ENCODE measurements at places on chromosomes 5 and 9.

GRCh38 chr9:12777121-12778022 is 2.6 kb downstream of the LURAP1L start:
- no peak for DNase-seq

DNA sequence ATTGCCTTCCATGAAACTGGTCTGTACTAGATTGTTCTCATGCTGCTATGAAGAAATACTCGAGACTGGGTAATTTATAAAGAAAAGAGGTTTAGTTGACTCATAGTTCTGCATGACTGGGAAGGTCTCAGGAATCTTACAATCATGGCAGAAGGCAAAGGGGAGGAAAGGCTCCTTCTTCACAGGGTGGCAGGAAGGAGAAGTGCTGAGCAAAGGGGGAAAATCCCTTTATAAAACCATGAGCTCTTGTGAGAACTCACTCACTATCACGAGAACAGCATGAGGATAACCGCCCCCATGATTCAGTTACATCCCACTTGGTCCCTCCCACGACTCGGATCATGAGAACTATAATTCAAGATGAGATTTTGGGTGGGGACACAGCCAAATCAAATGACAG is 163.2 kb downstream of the RFK start:
- no peak for DNase-seq

GRCh38 chr9:79129865-79130480 is 441.8 kb upstream of the TLE4 start:
- peak; percentile 21 for DNase-seq

- DNase-seq: no peak
These were observed 31.5 kb upstream of the FAM170A start for GRCh38 chr5:119597728-119598298.

GRCh38 chr5:73606206-73606753 is 19.7 kb upstream of the ARHGEF28 start:
- DNase-seq: no peak

DNA sequence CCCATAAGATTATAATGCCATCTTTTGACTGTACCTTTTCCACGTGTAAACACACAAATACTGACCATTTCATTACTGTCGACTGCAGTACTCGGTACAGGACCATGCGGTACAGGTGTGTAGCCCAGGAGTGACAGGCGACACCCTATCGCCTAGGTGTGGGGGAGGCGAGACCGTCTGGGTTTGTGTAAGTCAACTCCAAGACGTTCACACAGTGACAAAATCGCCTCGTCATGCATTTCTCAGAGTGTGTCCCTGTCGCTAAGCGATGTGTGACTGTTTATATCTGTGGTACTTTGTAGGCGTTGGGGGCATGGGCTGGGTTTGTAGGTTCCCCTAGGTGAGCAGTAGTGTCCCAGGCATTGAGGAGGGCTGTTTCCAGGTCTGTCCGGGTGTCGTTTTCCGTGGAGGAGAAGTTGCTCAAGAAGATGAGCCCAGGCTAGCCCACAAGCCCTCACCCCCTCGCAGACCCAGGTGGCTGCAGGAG is 20.3 kb downstream of the NEK6 start:
- no peak for DNase-seq

DNA sequence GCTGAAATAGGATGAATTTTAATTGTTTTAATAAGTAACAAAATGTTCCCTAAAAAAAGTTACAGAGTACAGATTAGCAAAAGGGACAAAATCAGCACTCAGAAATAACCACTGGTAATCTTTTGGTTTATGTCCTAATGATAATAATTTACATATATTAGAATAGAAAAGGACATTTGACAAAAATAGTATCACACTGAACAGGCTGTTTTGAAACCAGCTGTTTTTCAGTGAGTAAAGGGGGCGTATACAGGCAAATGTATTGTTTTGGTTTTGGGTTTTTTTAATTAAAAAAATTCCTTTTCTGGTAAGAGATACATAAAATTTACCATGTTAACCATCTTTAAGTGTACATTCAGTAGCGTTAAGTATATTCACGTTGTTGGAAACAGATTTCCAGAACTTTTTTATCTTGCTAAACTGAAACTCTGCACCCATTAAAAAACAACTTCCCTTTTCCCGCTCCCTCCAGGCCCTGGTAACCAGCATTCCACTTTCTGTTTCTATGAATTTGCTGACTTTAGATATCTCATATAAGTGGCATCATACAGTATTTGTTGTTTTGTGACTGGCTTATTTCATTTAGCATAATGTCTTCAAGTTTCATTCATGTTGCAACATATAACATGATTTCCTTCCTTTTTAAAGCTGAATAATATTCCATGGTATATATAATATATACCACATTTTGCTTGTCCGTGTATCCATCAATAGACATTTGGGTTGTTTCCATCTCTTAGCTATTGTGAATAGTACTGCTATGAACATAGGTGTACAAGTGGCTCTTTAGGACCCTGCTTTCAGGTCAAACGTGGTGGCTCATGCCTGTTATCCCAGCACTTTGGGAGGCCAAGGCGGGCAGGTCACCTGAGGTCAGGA is 20.6 kb upstream of the LARP1 start:
- no peak for DNase-seq

GRCh38 chr5:54463713-54464112 is 8.2 kb downstream of the HSPB3 start:
- DNase-seq: no peak

DNA sequence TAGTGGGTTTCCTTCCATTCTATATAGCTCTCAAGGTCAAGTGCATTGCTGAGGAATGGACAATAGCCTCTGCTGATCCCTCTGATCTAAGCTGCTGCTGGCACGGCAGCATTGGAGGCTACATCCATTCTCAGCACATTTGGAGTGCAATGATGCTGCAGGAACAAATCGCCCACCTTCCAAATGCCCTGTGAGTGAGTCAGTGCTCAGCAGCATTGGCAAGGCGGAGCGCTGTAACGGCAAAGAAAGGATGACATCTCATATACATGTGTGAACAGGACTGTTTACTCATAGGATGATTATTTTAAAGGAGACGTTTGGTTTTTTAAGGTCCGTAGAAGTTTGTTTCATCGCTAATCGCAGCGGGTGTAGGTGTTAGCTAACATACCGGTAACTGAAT is 408.7 kb downstream of the ARHGEF28 start:
- no peak for DNase-seq

DNA sequence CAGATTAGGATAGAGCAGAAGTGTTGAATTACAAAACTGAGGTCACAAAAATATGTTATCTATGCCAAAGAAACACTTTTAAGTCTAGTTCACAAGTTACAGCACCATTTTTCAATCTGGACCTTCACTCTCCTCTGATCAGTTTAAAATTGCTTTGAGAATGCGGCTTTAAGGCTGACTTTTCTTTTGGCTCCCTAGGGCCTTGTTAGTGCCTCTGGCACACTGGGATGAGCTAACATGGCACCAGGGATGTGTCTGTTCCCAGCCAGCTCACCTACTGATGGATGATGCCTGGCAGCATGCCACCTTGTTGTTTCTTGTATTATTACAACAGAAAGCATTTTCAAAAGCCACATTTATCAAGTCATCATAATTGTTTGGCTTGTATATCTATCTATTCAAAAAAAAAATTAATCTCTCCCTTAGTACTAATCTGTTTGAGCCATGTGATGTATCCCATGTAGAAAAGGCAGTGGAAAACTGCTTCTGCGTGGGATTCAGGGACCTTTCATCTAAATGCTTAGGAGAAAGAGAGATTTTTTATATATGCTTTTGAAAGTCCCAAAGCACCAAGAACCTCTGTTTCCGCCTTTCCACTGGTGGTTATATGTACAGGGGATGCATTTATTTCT is 46.6 kb downstream of the ADAMTSL1 start:
- DNase-seq: no peak

DNA sequence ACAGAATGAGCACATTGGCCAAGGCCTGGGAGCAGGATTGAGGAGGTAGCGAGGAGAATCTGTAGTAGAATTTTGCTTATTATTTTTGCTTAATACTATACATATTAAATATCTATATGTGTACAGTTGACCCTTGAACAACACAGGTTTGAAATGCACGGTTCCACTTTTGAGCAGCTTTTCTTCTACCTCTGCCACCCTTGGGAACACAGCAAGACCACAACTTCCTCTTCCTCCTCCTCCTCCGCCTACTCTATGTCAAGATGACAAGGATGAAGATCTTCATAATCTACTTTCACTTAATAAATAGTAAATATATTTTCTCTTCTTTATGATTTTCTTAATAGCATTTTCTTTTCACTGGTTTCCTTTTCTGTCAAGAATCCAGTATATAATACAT is 541.4 kb downstream of the KCTD16 start:
- DNase-seq: no peak

- DNase-seq: no peak
These were observed 147.5 kb upstream of the PIK3R1 start for GRCh38 chr5:68067976-68068603.

GRCh38 chr9:16118043-16118442 is 565.2 kb downstream of the CCDC171 start:
- no peak for DNase-seq
